ENCODE measurements at places on chromosomes 5 and 9.

GRCh38 chr5:128825826-128826225 is 139.5 kb upstream of the SLC27A6 start:
- no peak for DNase-seq

DNA sequence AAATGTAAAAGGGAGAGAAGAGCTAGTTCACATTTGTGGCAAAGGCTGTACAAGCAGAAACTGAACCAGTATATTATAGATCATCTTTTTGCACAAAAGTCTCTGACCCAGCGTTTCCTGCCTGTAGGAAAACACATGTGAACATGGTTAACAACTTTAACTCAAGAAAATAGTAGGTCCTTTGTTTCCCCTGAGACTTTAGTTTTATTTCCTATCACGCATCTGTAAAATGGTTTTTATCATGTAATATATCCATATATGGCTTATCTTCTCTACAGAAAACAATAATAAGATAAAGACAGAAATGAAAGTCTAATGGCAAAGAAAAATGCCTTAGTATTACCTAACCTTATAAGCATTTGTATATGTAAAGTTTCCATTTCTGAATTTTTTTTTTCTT is 2.7 kb downstream of the KIF3A start:
- DNase-seq = no peak

DNA sequence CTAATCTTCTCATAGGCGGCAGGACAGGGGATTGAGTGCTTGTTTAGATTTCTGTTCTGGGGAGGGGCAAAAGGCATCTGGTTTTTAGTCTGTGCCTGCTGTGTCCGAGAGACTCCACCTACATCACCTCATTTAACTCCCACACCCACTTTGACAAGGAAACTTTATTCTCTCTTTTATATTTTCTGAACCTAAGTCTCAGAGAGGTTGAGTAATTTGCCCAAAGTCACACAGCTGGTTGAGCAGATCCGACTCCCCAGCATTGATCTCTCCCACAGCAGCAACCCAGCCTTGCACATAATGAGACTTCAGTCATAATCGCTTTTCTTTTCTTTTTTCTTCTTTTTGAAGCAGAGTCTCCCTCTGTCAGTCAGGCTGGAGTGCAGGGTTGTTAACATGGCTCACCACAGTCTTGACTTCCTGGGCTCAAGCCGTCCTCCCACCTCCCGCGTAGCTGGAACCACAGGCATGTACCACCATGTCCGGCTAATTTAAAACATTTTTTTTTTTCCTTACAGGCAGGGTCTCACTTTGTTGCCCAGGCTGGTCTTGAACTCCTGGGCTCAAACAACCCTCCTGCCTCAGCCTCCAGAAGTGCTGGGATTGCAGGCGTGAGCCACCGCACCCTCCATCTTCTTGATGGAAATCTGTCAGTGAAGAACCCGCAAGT is 36.5 kb upstream of the ANKRD33B start:
- DNase-seq = no peak

DNA sequence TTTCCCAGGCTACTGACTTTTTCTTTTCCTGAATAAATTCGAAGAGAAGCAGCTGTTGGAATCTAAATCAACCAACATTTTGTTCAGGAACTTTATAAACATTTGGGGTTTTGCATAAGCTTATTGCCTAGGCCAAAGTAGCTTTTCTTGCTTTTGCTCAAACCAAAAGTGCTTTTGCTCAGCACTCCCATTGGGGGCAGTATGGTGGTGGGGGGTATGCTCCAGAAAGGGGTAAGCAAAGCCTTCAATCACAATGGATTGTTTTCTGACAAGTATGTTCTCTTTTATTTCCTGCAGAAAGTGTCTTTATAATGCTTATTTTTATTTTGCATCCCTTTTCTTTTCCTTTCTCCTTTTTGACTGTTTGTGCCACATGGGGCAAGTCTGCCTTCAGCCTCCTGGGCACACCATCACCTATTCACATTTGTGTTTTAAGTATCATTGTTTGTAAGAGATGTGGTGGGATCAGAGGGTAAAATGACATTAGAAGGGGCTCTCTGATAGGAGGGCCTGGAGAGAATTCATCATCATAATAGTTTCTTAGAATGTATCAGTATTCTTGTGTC is 86.0 kb downstream of the PRDM6 start:
- DNase-seq = no peak

- no peak for DNase-seq
Observed at GRCh38 chr5:72633649-72634048, 126.4 kb upstream of the ZNF366 start.

DNA sequence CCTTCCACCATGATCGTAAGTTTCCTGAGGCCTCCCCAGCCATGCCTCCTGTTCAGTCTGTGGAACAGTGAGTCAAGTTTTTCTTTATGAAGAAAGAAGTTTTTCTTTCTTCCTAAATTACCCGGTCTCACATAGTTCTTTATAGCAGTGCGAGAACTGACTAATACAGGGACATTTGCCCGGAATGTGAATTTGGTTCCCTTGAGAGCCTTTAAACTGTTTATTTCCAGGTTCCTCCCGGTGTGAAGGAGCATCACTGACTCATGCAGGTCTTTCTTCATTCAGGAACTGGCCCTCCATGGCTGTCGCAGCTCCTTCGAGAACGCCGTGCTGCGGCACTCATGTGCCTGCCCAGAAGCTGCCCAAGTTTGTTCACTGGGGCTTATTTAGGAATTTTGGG is 87.7 kb downstream of the PTCH1 start:
- no peak for DNase-seq

DNA sequence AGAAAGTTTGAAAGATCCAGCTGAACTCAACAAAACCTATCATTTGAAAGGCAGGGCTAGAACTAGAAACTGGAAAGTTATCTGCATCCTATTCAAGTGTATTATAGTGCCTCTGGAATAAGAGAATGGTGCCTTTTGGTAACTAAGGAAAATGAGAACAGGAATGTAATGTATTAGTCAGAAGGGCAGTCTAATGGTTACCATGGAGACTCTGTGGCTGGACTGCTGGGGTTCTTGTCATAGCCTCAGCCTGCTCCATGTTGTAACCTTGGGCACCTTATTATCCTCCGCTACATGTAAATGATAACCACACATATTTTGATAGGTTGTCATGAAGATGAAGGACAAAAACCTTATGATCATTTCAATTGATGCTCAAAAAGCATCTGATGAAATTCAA is 24.6 kb upstream of the IFNB1 start:
- no peak for DNase-seq

GRCh38 chr5:83802686-83803085 is 82.0 kb upstream of the HAPLN1 start:
- no peak for DNase-seq

DNA sequence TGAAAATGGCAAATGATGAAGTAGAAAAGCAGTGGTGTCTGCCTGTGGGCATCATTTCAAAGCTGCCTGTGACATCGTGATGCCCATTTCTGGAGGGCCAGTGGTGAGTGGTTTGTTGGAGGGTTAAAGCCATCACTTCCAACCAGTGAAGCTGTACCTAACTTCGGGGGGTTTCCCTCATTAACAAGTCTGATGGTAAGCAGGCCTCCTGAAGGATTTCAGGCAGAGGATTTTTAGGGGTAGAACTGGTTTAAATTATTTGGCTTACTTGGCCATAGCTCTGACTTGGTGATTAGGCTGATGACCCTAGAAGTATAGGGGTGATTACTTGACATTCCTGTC is 10.7 kb downstream of the TNFAIP8 start:
- DNase-seq = no peak

DNA sequence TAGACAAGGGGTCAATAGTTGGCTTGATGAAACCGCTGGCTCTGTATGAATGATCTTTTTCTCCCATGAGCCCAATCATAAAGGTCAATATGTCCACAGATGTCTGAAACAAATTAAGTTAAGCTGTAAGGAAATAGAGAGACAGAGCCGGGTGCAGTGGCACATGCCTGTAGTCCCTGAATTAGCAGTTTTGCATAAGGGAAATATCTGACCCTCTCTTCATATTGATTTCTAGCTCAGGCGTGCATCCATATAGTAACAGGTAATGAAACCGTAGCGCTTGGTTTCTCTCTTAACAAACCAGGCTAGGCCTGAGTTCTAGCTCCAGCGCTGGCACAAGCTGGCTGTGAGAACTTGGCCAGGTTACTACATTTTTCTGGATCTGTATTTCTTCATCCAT is 118.1 kb upstream of the ERCC6L2 start:
- no peak for DNase-seq
